ENCODE measurements at places on chromosomes 4 and X.
A peak's percentile ranks its signal among the peaks of the same experiment; 100 is the strongest.

DNA sequence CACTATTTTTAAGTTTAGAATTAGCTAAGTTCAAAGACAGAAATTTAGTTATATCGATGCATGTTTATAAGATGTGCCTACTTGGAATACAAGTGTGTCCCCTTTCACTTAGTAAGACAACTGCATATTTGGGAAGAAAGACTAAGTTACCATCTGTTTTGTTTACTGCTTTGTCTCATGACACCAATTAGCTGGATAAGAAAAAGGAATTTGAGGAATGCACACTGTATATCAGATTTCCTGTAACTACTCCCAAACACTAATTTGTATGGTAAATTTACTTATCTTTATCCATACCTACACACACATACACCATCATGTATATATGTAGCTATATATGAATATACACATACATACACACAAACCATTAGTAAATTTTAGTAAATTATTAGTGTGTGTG is 1442.8 kb upstream of the IGFBP7 start:
- no peak for DNase-seq

GRCh38 chr4:142043509-142043908 is 407.1 kb downstream of the IL15 start:
- peak; percentile 19 for DNase-seq

DNA sequence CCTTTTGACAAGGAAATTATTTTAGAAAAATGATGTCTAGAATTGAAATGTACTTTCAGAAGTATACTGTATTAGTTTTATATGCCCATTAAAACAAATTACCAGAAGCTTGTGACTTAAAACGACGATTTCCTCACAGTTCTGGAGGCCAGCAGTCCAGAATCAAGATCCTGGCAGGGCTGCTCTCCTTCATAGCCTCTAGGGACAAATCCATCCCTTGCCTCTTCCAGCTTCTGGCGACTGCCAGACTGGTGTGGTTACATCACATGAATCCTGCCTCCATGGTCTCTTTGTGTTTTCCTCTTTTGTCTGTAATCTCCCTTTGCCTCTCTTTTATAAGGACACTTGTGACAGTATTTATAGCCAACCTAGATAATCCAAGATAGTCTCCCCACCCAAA is 97.1 kb downstream of the IQCM start:
- peak; percentile 23 for DNase-seq

DNA sequence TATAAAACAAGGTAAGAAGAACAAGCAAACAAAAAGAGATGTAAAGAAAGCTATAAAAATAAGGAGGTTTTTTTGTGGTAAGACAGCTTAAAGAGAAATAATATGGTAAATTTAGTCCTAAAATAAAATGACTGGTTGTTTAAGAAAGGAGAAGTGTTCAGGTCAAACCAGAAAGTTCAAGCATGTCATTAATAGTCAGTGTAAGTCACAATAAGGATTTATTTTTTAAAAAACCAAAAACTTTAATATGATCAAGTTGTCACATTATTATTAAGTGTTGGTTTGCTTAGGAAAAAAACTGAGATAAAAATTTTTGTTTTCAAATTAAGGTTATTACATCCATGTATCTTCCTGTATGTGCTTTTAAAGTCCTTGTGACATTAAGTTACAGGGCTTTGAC is 19.1 kb downstream of the ASIC5 start:
- no peak for DNase-seq

DNA sequence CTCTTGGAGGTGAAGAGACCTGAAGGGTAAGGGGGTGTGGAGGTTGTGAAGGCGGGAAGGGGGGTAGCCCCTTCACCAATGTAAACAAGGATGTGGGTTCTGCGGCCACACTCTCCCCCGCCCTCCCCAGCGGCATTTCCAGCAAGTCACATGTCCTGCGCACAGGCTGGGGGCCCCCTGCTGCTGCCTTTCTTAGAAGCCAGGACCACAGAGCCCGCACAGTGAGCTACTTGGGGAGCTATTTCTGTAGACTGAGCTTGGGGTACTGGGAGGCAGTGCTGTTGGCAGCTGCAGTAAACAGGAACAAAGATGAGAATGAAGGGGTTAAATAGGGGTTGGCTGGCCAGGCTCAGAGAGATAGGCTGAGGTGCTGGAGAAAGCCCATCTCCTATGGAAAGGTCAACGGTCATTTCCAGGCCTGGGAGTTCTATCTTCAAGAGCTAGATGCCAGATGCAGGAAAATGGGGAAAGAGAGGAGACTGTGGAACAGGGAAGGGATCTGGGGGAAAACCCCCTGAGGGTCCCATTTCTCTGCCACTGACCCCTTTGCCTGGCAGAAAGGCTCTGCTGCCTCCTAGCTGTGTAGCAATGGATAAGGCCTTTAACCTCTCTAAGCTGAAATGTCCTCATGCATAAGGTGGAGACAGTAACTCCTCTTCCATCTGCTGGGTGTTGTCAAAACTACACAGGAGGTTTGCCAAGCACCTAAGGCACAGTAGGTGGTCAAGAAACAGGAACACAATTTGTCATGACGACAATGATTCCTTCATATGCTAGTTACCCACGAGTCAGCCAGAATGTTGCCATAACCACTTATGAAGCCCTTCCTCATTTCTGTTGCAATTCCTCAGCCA is 18.5 kb upstream of the PIM2 start:
- DNase-seq, result no peak

DNA sequence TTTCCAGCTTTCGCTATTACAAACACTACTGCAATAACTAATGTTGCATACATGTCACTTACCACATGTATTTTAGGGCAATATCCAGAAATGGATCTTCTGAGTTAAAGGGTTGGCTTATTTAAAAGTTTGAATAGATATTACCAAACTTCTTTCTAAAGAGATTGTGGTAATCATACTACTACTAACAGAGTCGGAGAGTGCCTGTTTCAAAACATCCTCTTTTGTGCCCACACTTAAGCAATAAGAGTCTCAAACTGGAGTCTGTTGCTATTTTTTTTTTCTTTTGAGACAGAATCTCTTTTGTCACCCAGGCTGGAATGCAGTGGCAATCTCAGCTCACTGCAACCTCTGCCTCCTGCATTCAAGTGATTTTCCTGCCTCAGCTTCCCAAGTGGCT is 35.8 kb downstream of the FGFBP1 start:
- DNase-seq, result no peak

DNA sequence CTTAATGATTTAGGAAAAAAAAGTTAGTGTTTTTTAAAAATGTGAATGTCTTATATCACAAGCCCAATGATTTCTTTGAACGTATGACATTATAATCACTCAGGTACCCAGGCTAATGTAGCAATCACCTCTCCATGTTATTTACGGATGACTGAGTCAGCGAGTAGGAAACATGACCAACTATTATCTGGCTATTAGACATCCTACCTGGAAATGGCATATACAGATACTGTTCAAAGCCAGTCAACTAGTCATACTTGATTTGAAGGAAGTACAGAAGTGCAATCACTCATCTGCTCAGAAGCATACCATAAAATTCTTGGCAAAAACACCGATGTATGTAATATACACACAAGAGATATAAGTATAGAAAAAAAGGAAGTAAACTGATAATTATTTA is 732.5 kb downstream of the ARAP2 start:
- DNase-seq, result no peak

DNA sequence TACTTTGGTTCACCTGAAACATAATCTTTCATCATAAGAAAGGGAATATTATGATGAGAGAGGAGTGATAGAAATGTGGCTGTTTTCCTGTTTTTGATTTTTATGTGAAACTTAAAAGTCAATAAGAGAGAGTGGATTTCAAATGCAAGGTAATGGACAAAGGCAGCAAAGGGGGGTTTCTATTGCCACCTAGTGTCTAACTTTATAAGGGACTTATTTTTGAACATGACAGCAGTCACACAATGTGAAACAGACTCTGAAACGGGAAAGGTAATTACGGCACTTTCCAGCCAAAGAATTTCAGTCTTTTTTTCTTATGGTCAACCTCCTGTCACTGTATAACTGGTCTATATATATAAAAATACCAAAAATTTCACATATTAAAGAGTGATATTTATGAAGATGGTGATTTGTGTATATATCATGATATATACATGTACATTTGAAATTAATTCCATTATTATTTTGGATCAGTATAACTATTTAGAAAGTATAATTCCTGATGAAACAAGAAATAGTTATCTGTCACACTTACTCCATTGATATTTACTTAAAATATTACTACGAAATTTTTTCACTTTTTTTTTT is 127.1 kb downstream of the FBXO8 start:
- peak; percentile 48 for DNase-seq

DNA sequence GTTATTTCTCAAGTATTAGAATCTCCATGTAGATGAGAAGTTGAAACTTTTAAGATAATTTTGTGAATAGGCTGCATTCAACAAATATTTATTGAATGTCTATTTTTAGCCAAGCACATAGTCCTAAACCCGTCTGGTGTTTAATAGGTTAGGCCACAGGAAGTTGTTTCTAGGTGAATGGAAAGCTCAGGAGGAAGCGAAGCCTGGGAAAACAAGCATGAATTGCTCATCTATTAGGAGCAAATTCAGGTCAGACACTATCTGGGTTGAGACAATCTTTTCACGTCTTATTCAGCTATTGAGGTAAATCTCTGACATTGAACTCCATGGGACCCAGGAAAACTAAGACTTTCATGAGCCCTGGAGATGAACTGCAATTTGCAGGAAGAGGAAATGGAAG is 43.1 kb upstream of the FREM3 start:
- DNase-seq, result no peak

DNA sequence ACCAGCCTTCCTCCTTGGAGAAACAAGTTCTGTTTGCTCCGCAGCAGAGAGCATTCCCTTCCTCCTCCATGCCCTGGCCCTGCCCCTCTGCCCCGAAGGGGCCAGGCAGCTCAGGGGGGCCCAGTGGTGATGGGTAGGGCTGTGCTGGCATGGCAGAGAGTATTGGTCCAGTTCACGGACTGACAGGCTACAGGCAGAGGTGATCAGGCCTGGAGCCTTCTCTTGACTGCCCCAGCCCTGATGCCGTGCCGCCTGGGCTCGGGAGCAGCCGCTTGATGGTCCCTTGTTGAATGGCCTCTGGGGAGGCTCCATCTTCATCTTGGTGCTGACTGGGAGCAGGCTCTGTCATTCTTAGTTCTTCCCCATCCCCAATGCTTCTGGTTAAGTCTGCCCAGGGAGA is 9.6 kb downstream of the NLGN3 start:
- DNase-seq, result no peak

DNA sequence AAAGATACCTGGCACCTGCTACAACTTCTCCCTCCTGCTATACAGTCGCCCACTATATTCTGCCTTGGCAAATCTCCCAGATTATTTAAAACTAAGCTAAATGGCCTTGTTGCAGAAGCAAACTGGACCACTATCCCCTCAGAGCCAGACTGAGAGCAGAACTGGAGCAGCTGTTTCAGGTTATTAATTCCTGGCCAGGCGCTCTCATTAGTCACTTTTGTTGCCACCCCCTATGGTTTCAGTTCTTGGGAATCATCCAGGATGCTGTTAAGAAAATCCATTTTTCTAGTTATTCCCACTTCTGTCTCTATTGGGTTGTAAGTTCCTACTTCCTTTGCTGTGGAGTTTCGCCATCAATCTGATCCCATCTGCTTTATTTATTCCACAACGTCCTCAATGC is 30.1 kb downstream of the ADGRA3 start:
- DNase-seq, result peak; percentile 76

DNA sequence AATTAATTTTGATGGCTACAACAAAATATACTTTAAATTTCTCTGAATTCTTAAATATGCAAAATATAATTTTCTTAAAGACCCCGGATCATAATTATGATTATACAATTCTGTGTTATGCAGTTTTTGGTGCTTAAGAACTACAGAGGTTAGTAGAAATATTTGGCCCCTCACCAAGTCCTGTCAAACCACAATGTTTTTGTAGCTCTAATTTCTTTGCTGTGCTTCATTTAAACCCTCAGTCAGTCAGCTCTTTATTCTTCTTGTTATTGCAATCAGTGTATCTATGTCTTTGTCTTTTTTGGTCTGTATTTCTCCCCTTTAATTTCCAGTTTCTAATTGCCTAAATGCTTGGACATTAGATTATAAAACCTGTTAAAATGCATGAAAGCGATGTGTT is 186.1 kb downstream of the CAMK2D start:
- peak; percentile 61 for DNase-seq

GRCh38 chr4:110867251-110867960 is 244.5 kb upstream of the PITX2 start:
- no peak for DNase-seq

DNA sequence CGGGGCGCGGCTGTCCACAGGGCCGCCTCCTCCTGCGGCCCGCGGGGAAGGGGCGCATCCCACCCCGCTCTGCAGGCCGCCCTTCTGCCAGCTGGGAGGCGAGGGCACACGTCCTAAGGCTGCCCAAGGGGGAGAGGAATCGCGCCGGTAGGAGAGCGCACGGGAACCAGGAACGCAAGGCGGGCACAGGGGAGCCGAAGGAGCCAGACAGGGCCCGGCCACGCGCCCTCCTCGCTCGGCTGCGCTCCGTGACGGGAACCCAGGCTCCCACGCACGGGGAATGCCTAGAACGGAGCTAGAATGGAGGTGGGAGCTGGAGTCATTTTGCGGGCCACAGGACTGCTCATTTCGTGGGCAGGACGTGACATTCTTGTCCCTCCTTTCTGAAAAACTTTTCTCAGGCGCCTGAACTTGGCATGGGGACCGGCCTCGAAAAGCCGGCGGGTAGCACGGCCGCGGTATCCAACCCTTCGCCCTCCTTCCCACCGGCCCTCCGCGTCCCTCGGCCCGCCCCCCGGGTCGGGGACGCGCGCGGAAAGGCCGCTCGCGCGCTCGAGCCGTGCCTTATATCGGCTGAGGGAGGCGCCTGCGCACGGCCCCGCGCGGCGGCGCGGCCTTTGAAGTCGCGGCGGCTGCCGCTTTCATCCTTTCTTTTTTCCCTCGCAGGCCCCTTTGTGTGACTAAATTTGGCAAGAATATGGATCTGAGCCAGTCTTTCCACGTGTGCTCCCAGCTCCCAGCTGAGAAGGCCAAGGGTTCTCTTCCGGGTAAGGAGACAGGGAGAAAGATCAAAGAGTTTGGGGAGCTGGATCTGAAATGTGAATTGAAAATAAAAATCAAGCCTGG is 4.2 kb upstream of the LEF1 start:
- DNase-seq, result no peak

DNA sequence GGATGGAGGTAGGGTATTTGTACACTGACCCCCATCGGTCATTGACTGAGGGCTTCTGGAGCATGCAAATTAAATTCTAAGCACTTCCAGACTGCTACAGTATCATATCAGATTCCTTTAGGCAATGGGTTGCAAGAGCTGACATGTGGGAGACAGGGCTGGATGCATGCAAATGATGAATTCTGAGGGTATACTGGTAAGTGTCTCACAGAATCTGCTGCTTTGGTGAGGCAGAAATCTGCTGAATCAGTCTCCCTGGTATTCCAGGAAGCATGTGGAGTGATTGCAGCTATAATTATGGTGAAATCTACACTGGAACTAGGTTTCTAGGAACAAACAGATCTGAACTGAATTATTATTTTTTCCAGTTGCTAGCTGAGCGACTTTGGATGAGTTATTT is 684.9 kb upstream of the MAGEB2 start:
- DNase-seq, result peak; percentile 54

GRCh38 chr4:83124111-83124780 is 9.7 kb upstream of the PLAC8 start:
- DNase-seq, result no peak

DNA sequence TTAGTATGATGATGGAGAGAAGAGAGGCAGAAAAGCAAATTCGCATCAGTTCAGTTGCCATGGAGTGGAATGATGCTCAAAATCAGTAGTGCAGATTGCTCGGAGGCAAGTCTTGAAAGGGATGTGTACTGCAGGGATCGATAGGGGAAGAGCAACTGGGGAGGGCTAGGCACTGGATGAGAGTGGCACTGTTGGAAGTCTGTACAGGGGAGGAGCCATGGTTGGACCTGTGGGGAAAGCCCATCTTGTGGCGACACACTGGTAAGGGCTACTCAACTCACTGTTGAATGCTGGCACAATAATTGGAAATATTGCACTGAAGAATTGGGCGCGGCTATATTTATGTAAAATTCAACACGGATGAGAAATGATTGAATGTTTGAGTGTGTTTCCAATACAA is 1.2 kb downstream of the RAB9B start:
- no peak for DNase-seq

Data from AG10803 (cell line).